ENCODE measurements at places on chromosomes 2 and 18.

- no peak for DNase-seq
Measured at GRCh38 chr18:35236571-35237363, 4.1 kb upstream of the ZNF397 start.

- peak; percentile 33 for DNase-seq
Measured at GRCh38 chr2:27664622-27665363, 1.1 kb downstream of the SLC4A1AP start.

GRCh38 chr18:57759650-57760049 is 43.5 kb downstream of the ATP8B1 start:
- no peak for DNase-seq

GRCh38 chr2:48551548-48551947 is 21.6 kb downstream of the STON1 start:
- DNase-seq: no peak

GRCh38 chr18:80137137-80137536 is 28.1 kb downstream of the ADNP2 start:
- DNase-seq: no peak

DNA sequence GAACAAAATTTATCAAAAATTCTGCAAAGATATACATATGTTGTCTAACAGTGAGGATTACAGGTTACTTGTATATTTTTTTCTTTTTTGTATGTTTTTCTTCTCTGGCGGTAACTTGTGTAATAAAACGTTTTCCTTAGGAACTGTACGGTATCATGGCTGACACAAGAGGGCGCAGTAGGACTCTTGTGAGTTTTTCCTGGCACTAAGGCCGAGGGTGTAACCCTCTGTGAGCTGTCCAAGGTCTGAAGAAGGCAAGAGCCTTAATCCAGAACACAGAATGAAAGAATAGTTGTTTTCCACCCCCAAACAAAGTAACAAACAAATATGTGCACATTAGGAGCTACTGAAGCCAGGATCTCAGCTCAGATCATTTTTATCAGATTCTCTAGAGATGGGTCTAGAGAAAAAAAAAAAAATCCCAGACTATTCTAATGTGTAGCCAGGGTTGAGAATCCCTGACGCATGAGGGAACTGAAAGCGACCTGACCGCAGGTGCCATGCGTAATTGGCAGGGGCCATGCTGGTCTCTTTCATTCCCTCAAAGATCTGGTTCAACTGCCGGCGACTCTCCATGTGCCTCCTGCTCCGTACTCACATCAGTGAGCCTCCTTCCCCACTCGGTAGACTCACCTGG is 27.0 kb downstream of the TMEM200C start:
- DNase-seq: peak; percentile 76

DNA sequence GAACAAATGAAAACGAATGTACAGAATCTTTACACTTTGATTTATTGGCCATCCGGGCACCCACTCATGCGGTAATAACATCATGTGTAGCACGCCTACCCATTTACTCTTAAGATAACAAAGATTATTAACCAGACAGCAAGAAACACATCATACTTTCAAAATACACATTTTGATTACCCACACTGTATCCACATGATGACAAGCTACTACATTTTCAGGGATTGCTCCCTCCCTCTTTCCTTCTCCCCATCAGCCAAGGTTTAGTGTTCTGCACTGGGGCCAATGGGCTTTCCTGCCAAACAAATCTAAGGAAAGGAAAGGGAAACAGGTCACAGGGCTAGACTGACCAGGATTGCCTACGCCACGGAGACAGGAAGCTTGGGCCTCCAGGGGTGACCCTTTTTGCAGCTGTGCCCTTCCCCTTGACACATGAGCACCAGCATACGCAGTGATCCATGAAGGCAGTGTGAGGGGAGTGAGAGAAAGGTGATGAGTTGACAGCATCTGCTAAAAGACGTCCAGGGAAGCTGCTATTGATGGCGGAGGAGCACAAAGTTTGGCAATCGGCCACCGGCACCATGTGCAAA is 76.5 kb downstream of the ZNF521 start:
- no peak for DNase-seq

DNA sequence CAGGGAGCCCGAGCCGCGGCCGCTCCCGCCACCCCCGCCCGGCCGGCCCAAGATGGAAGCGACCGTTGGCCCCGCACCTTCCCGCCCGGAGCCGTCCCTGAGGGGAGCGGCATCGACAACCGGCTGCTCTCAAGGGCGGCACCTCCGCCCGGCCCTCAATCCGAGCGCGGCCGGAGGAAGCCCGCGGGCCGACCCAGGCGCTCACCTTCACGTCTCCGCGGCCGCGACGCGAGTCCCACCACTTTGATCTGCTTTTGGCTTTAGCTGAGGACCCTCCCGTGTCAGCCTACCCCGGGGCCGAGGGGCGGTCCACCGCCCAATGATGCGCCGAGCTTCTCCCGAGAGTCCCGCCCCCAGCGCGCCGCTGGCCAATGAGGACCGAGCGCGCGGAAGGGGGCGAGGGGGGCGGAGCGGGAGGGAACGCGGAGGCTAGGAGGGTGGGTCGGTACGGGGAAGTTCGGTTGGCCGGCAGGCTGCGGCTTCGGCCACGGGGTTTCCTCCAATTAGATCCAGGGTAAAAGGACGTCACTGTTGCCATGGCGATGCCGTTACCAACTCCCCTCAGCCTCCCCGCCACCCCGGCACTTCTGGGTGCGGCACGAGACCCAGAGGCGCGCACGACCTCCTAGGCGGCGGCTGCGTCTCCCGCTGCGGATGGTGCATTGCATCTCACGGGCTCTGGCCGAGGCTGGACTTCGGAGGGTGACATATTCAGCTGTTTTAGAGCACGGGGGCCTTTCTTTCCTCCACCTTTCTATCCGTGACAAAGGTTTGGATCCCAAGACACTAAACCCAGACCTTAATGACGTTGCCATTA is at the start of gene YWHAQ:
Gene YWHAQ (minus strand): TSS at position 262 of the 817 bp plus-strand sequence. CDS start 545 bp downstream, outside the sequence.
- peak; percentile 99 for DNase-seq

DNA sequence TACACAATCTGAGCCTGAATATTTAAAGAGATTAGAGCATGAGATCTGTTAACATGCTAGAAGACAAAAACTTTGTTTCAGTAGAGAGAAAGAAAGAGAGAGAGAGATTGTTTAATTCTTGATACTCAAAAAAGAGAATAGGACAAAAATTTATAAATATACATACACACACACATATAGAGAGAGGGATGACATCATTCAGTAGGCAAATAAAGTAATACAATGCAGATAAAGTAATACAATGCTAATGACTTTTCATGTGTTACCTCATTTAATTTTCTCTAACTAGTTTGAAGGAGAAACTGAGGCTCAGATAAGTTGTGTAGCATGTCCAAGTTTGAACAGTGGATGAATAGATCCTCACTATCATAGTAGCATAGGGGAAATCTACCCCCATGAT is 286.4 kb downstream of the CMPK2 start:
- no peak for DNase-seq

GRCh38 chr2:159775021-159775420 is 23.0 kb downstream of the CD302 start:
- no peak for DNase-seq

- no peak for DNase-seq
Measured at GRCh38 chr2:219251656-219252055, 1.4 kb upstream of the TUBA4B start.

- DNase-seq: no peak
Measured at GRCh38 chr2:120595739-120596138, 139.9 kb upstream of the GLI2 start.

DNA sequence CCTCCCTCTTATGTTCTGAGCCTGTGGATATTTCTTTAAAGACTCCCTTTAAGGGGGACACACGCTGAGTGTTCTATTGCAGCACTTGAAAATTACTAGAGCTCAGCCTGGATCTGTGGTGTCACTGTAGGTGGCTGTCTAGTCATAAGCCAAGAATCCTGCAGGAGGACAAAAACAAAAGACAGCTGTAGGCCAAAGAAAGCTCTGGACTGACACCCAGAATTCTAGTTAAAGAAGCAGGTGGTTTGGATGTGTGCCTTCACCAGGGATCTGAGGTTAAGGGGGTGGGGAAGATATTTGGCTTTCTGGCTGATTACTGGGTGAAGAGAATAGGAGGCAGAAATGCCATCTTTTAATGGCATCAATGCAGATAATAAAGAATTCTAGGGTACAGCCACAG is 842.5 kb upstream of the NXPH2 start:
- no peak for DNase-seq

- no peak for DNase-seq
Measured at GRCh38 chr2:237361194-237362004, 52.6 kb downstream of the COL6A3 start.

GRCh38 chr2:241095594-241096290 is 6.3 kb downstream of the MTERF4 start:
- DNase-seq: no peak

DNA sequence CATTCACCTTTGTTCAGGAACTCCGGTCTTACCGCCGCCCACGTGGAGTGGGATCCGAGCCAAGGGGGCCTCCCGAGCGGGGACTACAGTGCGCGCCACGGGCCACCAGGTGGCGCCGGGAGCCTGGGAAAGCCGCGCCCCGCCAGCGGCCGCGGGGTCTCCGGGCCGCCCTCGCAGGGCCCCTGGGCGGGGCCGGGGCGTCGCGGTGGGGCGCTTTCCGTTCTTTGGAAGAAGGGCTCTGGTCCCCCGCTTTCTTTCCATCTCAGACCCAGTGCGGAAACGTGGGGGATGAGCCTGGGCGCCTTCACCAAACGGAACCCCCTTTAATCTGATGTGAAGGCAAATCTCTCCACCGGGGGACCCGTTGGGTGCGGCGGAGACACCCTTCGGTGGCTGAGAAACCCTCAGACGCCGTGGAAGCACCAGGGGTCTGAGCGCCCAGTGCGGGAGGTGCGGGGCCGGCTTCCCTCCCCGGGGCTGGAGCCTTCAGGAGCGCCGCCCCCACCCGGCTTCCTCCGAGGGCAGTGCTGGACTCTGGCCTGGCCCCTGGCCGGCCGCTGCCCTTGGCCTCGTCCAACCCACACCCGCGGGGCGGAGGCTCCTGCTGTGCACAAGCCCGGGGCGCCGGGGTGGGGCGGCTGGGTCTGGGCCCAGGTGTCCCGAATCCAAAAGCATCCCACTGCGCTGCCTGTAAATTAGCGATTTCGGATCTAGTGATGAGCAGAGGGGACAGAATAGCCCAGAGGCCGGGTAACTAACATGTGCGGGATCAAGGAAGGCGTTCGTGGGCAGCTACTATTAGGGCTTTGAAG is 44.6 kb downstream of the GORASP2 start:
- DNase-seq: peak; percentile 74

GRCh38 chr2:134137182-134137611 is 116.7 kb upstream of the MGAT5 start:
- peak; percentile 62 for DNase-seq

GRCh38 chr2:235001237-235002133 is 49.7 kb downstream of the SH3BP4 start:
- no peak for DNase-seq

DNA sequence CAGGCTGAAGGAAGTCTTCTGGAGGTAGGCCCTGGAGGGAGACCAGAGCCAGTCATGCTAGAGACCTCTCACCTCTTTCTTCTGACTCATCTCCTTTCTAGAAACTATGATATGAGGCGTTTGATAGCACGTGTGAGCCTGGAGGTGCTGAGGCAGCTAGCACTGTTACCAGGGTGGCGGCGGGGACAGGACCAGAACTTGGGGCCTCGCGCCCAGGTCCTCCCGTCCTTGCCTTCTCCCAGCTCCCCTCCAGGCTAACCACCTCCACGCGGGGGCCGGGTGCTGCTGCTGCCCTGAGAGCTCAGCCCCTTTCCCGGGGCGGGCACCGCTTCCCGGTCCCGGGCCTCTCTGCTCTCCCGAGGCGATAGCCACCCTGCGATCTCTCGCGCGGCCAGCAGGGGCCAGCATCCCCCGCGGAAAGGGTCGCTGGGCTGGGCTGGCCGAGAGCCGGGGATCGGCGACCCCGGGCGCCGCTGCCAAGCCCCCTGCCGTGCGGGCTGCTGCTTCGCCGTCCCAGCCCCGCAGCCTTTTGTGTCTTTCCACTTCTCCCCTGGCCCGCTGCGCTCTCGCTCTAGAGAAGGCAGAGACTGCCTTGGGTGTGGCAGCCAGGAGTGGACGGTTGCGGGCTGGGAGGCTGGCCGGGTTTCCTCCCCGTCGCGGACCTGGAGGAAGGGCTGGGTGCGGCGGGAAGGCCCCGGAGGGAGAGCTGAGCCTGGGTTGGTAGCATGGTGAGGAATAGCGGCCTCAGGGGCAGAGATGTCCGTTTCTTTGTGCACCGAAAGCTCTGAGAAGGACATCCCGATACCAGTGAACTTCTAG is 49.1 kb downstream of the TMEM17 start:
- DNase-seq: peak; percentile 49

GRCh38 chr18:3449512-3450011 is 410 bp upstream of the TGIF1 start:
- DNase-seq: no peak

GRCh38 chr2:238080518-238080917 is 19.6 kb upstream of the ESPNL start:
- no peak for DNase-seq

DNA sequence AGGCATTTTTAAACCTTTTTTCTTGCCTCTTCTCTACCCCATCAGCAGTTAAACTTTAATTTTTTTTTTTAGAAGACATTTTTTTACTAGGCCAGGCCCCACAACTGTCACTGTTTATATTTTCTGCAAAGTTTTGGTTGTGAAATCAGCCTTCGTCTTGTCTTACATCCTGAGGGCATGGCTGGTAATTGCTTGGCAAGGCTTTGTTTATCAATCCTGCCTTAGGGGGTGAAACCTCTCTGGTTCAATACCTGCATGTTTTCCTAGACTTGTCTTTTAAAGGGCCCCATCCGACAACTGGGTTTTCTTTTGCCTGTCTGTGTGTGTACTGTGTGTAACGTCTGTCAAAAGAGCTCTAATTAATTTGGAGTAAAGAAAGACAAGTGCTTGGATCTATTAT is 330.0 kb upstream of the CWC22 start:
- DNase-seq: no peak

DNA sequence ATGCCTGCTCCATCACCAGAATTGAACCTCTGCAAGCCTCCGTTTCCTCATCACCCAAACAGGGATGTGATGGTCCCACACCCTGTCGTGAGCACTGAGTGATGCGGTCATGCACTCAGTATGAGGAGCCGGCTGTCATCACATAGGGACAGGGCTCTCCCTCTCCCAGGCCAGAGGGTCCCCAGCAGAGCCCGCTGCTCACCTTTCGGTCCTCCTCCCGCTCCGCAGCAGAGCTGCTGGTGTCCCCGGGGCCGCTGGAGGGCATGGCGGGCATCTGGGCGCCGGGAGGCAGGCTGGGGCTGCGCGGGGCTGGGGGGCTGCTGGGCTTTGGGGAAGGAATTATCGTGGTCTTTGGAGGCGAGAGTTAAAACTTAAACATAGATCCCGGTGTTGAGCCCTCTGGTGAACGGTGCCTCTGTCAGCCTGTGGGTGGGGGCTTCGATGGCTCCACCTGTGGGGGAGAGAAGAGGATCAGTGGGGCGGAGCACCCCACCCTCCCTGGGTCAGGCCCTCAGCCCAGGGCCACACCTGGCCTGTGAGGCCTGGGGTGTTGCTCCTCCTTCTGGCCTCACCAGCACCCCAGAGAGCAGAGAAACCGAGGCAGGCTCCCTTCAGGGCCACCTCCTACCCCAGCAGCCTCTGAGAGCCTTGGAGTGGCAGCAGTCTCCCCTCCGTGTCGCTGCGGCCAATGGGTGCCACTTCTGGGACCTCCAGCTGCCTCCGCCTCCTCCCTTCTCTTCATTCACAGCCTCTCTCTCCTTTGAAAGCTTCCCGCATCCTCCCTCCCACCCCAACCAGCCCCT is 27.8 kb downstream of the DNMT3A start:
- no peak for DNase-seq

GRCh38 chr2:106065983-106066820 is 127.9 kb downstream of the UXS1 start:
- no peak for DNase-seq

Measured in inflammatory macrophage treated with lipopolysaccharide for 4 hours (primary cell).